ENCODE measurements at places on chromosomes 16 and 17.

GRCh38 chr16:14289692-14290340, 218.7 kb downstream of the MRTFB start:
- DNase-seq = no peak

DNA sequence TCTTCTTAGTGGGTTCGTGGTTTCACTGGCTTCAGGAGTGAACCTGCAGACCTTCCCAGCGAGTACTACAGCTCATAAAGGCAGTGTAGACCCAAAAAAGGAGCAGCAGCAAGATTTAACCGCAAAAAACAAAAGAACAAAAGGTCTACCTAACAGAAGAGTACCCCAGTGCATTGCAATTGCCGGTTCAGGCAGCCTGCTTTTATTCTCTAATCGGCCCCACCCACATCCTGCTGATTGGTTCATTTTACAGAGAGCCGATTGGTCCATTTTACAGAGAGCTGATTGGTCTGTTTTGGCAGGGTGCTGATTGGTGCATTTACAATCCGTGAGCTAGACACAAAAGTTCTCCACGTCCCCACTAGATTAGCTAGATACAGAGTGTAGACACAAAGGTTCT, 2.0 kb upstream of the ARRB2 start:
- no peak for DNase-seq

DNA sequence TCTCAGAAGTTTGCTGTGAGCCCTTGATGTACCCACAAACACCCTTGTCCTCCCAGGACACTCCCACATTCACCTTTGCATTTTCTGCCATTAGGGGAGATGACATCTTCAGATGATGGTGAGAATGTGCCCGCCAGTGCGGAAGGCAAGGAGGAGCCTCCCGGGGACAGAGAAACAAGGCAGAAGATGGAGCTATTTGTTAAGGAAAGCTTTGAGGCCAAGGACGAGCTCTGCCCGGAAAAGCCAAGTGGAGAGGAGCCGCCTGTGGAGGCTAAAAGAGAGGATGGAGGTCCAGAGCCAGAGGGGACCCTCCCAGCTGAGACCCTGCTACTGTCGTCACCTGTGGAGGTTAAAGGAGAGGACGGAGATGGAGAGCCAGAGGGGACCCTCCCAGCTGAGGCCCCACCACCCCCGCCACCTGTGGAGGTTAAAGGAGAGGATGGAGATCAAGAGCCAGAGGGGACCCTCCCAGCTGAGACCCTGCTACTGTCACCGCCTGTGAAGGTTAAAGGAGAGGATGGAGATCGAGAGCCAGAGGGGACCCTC, 17.0 kb downstream of the TAF1C start:
- DNase-seq = no peak

- no peak for DNase-seq
These were observed 2.2 kb downstream of the TMEM204 start for GRCh38 chr16:1535391-1536291.

DNA sequence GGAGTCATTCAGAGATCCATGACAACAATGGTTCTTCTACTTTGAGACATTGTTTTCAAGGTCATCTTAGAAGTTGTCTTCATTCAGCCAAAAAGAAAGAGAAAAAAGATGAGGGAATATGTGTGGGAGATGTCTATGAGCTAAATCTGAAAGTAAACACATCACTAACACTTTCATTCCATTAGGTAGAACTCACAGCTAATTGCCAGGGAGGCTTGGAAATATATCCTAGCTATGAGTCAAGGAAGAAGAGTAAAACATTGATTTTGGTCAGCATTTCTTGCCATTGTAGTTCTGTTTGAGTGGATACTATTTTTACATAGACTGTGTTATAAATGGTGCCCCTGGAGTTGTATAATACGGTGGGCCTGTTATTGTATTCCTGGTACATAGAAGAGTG, 316.4 kb upstream of the MYOCD start:
- no peak for DNase-seq

- DNase-seq = no peak
These were observed 561.6 kb upstream of the CDH8 start for GRCh38 chr16:62597875-62598274.

GRCh38 chr17:14760212-14760611, 459.3 kb downstream of the HS3ST3B1 start:
- no peak for DNase-seq

DNA sequence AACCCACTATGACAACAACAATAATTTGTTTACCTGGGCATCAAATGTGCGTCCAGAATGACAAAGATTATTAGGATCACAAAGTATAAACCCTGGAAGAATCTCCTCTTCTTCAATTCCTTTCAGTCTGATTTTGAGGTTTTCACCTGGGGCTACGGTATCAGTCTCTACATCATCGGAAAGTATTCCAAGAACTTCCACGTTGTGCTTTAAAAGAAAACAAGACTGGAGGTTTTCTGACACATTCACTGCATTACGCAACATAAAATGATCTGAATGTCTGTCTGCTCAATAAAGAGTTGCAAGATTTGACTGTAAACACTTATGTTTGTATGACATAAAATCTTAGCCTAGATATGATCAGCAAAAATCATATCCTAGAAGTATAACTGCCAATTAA, 26.0 kb upstream of the RSL1D1 start:
- no peak for DNase-seq

- peak; percentile 73 for DNase-seq
These were observed 5.8 kb upstream of the C17orf99 start for GRCh38 chr17:78140169-78141051.

DNA sequence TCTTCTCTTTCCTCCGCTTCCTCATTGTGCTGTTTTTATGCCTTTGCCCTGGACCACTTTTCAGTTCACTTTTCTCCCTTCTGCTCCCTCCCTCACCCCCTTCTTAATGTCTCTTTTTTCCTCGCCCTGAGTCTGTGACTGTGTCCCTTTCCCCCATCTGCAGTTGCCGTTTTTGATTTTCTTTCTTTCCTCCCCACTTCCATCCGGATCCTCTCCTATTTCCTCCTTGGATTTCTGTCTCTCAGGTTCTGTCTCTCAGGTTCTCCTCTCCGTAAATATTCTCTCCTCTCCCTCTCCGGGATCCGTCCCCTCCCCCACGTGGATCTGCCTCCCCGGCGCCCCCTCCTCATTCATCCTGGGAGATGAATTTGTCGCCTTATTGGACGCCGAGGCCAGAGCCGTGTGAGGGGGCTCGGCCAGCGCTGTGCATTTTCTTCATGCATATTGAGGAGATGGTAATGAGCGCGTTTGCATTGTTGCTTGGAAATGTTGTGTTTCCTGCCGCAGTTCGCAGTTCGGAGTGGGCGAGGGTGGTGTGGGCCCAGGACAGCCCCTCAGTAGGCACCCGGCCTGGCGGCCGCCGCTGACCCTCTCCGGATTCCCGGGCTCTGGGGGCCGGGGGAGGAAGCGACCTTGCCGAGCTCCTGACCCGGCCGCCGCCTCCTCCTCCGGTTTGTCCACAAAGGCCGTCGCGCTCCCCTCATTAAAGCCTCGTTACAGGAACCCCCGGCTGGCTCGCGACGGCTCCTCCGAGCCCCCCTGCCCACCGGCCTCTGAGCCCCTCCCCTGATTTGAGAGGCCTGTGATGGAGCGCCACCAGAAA, 4.5 kb upstream of the IRX3 start:
- no peak for DNase-seq

DNA sequence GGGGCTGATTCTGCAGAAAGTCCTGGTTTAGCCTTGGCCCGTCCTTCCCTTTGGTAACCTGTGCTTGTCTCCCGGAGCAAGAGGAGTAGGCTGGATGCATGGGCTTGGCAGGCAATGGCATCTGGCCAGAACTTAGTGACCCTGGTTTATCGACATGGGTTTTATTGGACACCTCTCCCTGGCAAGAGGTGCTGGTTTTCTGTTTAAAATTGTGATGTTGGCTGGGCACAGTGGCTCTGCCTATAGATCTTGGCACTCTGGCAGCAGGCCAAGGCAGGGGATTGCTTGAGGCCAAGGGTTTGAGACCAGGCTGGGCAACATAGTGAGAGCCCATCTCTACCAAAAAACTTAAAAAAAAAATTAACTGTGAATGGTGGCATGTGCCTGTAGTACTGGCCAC, 31.2 kb downstream of the SLC12A3 start:
- no peak for DNase-seq

- DNase-seq = no peak
These were observed 69.8 kb downstream of the TMEM100 start for GRCh38 chr17:55652825-55653224.

DNA sequence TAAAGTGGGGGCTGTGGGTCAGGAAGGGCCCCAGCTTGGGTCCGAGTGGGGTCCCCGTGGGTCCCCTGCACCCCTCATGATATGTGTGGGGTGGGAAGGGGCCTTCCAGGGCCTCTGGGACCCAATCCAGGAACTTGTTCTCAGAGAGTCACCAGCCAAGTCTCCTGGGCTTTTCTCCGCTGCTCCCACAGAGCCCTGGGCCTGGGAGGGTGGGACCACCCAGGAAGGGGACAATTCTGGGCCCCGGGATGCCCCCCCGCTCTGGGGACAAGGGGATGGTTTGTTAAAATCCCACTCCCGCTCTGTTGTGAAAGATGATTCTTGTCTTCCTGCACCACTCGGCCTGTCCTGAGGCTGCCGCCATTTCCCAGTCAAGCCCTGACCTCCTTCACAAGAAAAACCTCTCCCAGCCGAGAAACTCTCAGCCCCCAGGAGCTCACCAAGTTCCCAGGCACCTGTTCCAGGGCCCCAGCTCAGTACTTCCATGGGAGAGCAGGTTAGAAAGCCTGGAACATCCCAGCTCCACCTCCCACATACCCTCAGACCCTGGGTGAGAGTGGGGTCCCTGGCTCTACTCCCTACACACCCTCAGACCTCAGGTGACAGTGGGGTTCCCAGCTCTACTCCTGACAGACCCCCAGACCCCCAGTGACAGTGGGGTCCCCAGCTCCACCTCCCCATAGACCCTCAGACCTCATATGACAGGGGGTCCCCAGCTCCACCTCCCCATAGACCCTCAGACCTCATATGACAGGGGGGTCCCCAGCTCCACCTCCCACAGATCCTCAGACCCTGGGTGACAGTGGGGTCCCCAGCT, 75.1 kb downstream of the METRNL start:
- DNase-seq = no peak

- DNase-seq = no peak
These were observed 5.0 kb upstream of the ALDH3A1 start for GRCh38 chr17:19753051-19753509.

- no peak for DNase-seq
These were observed 9.0 kb downstream of the KRTAP9-7 start for GRCh38 chr17:41284546-41284945.

DNA sequence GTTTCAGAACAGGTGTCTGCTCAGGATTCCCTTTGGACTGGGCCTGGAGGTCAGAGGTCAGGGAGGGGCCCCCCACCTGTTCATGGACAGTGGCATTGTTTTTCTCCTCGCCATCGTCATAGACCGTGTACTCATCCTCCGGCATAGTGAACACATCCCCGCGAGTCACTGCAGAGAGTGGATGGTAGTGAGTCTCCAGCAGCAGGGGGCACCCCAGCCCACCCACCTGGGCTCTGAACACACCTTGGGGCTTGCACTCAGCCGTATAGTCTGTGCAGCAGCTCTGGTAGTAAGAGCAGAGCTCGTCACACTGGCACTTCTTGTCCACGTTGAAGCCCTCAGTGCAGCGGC, 448 bp downstream of the VTN start:
- DNase-seq = no peak

- DNase-seq = no peak
These were observed 2.3 kb upstream of the MED24 start for GRCh38 chr17:40056379-40057015.

GRCh38 chr17:7606280-7606679, 8.4 kb downstream of the FXR2 start:
- DNase-seq = no peak

GRCh38 chr17:54920819-54921218, 20.2 kb downstream of the TOM1L1 start:
- DNase-seq = no peak

- no peak for DNase-seq
These were observed 108.2 kb upstream of the HS3ST2 start for GRCh38 chr16:22705799-22706198.

GRCh38 chr16:88782454-88783390, 2.3 kb downstream of the PIEZO1 start:
- DNase-seq = peak; percentile 67

DNA sequence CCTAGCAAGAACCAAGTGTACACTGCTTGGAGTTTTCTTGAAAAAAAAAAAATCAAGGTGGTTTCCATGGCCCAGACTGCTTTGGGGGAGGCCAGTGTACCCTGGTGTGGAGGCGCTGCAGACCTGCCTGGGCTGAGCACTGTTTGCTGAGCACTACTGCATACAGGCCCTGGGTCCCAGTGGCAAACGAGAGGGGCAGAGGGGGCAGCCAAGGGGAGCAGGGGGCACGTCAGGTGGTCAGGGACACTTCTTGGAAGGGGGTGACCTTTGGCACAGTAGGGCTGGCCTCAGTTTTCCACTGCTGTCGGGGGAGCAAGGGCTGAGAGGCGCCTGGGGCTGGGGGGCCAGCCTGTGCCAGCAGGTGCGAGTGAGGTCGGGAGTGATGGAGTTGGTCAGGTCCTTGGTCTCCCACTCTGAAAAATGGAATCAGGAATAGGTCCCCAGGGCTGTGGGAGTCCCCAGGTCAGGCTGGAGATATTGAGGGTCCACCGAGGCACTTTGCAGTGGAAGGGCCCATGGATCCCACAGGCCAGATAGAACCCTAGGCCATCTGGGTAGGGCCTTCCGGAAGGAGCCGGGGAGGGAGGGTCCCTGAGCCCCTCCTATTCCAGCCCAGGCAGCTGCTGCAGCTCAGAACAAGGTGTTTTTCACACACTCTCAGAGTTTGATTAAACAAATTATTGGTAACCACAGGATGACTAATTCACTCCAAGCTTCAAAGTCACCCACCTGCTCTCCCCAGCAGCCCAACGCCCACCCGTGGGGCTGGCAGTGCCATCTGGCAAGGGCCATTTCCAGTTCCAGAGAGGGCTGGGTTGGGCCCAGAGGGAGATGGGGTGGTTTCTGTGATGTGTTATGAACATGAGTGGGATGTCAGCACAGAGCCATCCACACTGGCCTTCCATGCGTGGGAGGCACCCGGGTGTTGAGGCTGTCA, 3.5 kb downstream of the ZFPM1 start:
- DNase-seq = peak; percentile 59

- no peak for DNase-seq
These were observed 1.4 kb downstream of the SYNGR3 start for GRCh38 chr16:1991135-1991551.

- DNase-seq = no peak
These were observed 151.4 kb downstream of the KATNIP start for GRCh38 chr16:27701381-27701780.

All from activated T-helper 1 cell treated with anti-CD3 and anti-CD28 coated beads, Interleukin-2, amount 50 U/mL, for 16 hours (primary cell).